ENCODE measurements at places on chromosomes 6 and 20.

- DNase-seq, result no peak
Measured at GRCh38 chr6:147755999-147756398, 247.5 kb downstream of the SAMD5 start.

GRCh38 chr6:113570161-113570560, 287.0 kb upstream of the MARCKS start:
- DNase-seq, result no peak

- no peak for DNase-seq
Measured at GRCh38 chr6:127566651-127567050, 10.3 kb upstream of the C6orf58 start.

DNA sequence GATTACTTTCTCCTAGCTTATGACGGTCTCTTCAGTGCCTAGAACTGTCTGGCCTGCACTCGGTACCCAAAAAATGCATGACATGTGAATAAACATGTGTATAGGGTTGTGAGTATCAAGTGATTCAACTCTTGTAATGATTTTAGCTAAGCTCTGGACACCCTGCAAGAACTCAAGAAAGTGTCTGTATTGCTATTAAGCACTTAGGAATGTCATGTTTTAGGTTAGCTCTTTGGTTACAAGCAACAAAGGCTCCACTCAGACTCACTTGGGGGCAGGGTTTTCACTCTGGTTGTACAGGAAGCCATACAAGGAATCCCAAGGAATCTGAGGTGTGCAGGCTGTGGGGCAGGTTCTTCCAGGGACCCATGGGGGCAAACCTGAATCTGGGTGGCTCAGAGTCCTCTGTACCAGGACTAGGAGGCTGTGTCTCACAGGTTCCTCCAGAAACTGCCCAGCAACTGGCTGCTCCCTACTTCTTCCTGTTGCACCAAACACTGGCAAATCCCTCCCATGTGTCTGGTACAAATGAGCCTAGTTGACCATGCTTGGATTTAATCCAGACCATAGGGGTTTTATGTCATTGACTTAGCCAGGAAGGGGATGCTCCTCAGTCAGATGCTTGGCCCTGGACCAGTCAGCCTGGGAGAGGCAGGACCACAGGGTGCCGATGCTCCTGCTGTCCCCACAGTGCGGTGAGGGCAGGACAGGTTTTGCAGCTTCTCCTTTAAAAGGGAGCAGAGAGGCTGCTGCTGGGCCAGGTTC, 77.9 kb upstream of the CDH4 start:
- DNase-seq, result no peak

- DNase-seq, result no peak
Measured at GRCh38 chr6:9208966-9209365, 773.6 kb upstream of the SLC35B3 start.

DNA sequence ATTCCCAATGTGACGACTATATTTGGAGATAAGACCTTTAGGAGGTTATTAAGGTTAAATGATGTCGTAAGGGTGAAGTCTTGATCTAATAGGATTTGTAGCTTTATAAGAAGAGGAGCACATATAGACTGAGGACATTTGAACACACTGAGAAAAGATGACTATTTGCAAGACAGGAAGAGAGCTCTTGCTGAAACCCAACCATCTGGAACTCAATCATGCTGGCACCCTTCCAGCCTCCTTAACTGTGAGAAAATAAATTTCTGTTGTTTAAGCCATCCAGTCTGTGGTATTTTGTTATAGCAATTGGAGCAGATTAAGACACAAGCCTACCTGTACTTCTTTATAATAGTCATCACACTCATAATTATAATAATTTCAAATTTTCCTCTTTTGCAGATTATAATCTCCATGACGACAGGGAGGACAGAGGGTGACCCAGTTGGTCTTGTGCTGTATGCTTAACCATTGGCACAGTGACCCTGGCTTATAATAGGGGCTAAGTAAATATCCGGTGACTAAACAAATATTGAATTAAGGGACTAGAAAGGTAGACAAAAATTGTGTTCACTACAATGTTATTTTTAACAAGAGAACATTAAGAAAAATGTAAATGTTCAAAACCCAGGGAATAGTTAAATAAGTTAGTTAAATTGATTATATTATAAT, 206.4 kb upstream of the HDDC2 start:
- DNase-seq, result no peak

- no peak for DNase-seq
Measured at GRCh38 chr6:9634776-9635175, 780.1 kb downstream of the TFAP2A start.

DNA sequence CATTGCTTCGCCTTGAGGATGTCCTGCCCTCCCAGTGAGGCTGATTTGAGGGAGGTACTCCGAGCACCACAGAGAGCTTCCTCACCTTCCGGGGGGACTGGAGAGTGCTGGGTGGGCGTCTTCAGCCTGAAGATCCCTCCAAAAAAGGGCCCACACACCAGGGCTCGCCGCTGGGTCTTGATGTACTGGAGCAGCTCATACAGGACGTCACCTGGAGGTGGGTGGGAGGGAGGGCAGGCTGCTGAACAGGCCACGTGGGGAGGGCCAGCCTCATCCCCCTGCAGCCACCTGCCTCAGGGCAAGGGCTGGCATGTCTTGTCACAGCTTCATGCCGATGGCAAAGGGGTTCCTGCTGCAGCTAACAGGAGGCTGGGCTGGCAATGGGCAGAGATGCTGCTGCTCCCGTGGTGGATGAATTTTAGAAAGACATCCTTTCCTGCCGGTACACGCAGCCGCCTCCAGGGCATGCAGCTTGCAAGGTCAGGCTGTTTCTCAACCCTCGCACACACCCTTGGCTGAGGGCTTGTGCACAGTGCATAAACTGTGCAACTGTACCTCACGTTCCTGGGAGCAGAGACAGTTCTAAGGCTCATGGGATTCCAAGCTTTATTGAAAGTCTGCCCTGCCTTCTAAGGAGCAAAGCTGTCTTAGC, 14.0 kb downstream of the ETV7 start:
- DNase-seq, result no peak
